ENCODE measurements at places on chromosomes 12 and 14.
A peak's percentile ranks its signal among the peaks of the same experiment; 100 is the strongest.

- no peak for DNase-seq
Observed at GRCh38 chr14:100362311-100362927, 39.3 kb downstream of the SLC25A47 start.

GRCh38 chr12:80861641-80862378 is 75.9 kb downstream of the LIN7A start:
- no peak for DNase-seq

- no peak for DNase-seq
Observed at GRCh38 chr12:54740882-54741281, 92.7 kb upstream of the DCD start.

GRCh38 chr12:64893961-64894360 is 69.5 kb downstream of the TBC1D30 start:
- DNase-seq: no peak

GRCh38 chr12:64400041-64400440 is 4.2 kb upstream of the XPOT start:
- DNase-seq: peak; percentile 58

DNA sequence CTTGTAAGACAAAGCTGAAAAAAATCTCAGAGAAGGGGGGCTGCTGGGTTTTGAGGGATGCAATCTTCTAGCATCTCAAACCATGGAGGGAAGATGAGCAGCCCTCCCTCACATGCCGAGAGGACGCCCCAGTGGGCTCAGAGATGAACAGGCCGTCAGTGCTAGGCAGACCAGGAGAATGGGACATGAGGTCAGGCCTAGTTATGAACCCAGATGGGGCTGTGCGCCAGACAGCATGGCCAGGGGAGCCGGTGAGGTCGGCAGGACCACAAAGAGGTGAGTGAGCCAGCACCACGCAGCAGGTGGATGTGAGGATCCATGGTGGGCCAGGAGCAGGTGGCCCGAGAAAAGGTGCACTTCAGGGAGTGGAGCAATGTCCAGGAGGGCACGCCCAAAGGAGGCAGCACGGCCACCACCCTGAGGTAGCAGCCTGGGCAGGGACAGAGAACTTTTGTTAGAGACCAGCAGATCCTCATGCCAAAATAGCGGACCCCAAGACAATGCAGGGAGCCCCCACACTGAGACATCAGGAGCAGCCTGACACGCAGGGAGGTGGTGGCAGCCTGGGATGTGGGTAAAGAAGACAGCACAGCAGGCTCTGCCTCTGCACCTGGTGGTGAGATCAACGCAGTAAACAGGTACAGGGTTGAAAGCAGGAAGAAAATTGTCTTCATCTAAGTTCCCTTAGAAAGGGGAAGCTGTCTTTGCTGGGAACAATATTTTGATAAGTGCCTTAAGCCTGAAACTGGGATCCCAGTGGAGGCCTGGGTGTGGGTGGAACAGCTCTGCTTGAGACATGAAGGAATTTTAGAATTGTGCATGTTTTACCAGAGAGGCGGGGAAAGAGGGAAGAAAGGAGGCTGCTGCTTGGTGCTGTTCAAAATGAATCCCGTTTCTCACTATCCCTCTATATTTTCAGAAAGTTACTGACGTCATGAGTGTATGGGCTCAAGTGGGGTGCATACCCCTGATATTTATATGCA is 17.8 kb upstream of the MCRS1 start:
- no peak for DNase-seq

GRCh38 chr12:119363490-119363889 is 29.0 kb downstream of the CCDC60 start:
- DNase-seq: no peak

- no peak for DNase-seq
Observed at GRCh38 chr12:1843641-1844005, 23.3 kb downstream of the LRTM2 start.

GRCh38 chr12:45122768-45123380 is 72.0 kb upstream of the DBX2 start:
- DNase-seq: no peak

- no peak for DNase-seq
Observed at GRCh38 chr12:76518699-76519098, 40.9 kb downstream of the OSBPL8 start.

DNA sequence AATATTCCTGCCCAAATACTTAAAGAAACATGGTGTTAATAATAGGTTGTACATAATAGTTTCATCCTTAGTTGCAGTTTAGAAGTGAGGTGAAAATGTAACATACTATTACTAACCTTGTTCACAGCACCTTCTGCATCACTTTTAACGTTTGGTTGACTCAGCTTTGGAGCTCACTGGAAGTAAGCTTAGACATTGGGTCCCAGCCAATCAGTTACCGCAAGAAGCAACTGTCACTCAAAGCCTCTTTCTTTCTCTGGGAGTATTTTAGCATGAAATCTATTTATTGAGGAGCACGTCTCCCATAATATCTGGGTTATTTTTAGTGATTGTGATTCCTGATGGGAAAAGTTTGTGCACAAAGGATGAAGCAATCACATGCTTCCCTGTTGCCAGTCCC is 472.6 kb downstream of the SNAPC1 start:
- DNase-seq: no peak

- no peak for DNase-seq
Observed at GRCh38 chr12:64042911-64043310, 179.2 kb downstream of the KICS2 start.

DNA sequence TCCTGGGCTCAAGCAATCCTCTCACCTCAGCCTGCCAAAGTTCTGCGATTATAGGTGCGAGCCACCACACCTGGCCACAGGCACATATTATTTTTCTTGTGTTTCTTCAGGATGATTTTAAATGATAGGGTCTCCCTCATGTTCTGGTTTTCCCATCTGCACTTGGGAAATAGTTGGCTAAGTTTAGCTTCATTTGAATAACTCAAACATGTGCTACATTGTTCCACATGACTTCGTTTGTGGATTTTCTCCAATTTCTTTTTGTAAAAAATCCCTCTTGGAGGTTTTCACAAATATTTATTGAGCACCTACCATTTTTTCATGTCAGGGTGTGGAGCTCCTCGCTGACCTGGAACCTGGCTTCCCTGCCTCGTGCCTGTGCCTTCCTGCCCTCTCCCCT is 55.2 kb upstream of the GNPNAT1 start:
- DNase-seq: no peak

- DNase-seq: no peak
Observed at GRCh38 chr12:109731806-109732205, 18.2 kb downstream of the FAM222A start.

- DNase-seq: no peak
Observed at GRCh38 chr14:34478261-34478660, 16.2 kb upstream of the SPTSSA start.

- DNase-seq: peak; percentile 81
Observed at GRCh38 chr14:49852301-49853157, at the start of gene NEMF. NEMF (minus strand) TSS chr14:49852788; CDS start chr14:49852753, 35 bp downstream.

- DNase-seq: no peak
Observed at GRCh38 chr14:105135700-105136395, 32.7 kb downstream of the JAG2 start.

DNA sequence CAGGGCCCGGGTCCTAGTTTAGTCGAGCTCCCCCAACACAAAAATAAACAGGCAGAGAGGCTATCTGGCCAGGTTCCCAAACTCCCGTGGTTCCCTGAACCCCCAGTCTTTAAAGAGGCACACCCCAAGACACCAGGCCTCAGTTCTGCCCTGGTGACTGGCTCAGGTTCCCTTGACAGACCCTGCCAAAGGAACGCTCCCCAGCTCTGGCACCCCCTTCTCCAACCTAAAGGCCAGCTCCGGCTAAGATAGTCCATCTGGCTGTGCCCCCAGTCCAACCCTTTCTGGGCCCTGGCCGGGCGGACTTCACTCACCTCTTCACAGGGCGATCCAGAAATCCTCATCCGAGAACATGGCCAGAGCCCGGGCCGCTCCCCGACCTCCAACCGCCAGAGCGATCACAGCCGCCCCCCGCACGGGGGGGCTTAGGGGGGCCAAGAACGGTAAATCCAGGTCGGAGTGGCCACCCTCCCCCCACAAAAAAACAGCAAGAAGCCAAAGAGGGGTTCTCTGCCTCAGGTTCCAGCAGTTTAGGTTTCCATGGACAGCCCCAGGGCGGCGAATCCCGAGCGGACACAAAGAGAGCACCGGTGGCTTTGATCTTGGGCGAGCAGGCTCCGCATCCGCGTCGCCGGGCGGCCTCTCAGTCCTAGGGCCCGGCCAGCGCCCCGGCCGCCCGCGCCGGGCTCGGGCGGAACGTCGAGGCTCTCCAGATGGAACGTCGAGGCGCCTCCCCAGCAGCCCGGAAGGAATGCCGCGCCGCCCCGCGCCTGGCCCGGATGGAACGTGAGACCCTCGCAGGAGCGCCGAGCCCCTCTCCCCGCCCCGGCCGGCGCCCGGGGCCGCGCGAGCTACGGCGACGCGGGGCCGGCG is 1.1 kb downstream of the KMT2D start:
- DNase-seq: no peak

GRCh38 chr14:67474366-67474765 is 14.2 kb downstream of the TMEM229B start:
- no peak for DNase-seq

DNA sequence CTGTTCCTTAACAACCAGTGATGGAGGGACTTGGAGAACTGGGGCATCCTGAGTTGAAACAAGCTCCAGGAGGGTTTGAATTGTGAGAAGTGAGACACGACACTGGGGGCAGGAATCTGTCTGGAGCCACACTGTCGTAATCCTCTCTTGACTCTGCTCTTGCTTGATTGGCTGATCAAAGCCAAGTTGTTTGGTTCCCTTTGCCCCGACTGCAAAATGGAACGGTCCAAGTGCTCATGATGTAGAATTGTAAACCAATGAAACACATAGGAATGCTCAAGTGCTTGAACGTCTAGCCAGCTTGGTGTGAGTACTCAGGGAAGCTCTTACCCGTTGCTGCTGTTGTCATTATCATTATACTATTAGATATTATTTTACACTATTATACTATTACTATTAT is 98.1 kb downstream of the TMEM132C start:
- no peak for DNase-seq

DNA sequence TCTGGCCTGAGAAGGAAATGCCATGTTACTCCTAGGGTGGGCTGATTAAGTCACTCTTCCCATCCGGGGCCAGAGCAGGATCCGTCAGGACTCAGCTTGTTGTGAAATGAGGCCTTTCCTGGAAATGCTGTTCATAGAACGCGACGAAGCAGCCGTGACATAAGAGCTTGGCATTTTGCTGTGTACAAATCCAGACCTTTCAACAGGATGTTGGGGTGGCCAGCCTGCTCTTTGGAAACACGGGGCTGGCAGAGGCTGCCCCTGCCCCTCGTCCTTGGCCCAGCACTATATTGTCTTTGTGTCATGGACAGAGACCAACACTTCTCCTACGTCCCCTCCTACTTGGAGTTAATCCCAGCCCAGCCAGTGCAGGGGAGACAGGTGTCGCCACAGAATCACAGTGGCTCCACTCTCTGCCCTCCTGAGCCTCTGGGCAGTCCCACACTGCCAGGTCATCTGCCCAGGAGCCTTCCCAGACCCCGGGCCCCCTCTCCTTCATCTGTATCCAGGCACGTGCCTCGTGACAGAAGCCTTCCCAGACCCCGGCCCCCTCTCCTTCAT is 18.6 kb upstream of the EIF5 start:
- no peak for DNase-seq

DNA sequence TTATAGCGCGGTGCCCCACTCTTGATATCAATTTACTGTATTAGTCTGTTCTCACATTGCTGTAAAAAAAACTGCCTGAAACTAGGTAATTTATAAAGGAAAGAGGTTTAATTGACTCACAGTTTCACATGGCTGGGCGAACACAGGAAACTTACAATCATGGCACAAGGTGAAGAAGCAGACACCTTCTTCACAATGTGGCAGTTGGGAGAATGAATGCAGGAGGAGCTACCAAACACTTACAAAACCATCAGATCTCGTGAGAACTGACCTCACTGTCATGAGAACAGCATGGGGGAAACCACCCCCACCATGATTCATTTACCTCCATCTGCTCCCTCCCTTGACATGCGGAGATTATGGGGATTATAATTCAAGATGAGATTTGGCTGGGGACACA is 42.3 kb downstream of the FBXO34 start:
- DNase-seq: no peak

DNA sequence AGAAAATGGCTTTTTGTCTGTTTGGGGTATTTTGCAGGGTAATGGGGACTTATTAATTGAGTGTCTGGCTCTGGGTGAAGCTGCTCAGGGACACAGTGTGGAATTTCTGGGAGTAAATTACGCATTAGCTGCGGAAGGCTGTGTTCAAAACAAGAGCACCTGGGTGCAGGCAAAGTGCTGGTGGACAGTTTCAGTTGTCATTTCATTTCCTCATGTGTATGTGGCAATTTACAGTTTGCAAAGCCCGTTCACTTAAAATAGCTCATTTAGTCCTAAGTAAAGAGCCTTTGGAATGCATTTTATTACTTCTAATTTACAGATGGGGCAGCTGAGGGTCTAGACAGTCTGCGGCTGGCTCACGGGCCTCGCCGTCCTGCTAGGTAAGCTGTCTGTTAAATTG is 546.8 kb downstream of the BCL11B start:
- no peak for DNase-seq

DNA sequence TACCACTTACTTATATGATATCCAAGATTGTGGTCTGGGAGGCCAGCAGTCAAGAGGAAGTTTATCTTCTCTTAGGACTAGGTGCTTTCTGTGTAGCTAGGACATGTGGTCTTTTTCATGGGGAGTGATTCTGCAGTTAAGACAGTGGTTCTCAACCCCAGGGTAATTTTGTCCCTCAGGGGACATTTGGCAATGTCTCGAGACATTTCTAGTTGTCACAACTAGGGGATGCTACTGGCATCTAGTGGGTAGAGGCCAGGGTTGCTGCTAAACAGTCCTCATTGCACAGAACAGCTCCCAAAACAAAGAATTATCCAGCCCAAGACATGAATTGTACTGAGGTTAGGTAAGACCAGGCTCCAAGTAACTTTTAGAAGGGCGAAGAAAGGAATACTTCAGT is 20.0 kb downstream of the AMDHD1 start:
- DNase-seq: no peak

GRCh38 chr14:94548131-94548998 is 12.9 kb upstream of the SERPINA4 start:
- DNase-seq: no peak

- no peak for DNase-seq
Observed at GRCh38 chr12:109555431-109556315, 17.6 kb downstream of the MMAB start.

- DNase-seq: no peak
Observed at GRCh38 chr12:13099844-13100604, 3.4 kb downstream of the GSG1 start.

DNA sequence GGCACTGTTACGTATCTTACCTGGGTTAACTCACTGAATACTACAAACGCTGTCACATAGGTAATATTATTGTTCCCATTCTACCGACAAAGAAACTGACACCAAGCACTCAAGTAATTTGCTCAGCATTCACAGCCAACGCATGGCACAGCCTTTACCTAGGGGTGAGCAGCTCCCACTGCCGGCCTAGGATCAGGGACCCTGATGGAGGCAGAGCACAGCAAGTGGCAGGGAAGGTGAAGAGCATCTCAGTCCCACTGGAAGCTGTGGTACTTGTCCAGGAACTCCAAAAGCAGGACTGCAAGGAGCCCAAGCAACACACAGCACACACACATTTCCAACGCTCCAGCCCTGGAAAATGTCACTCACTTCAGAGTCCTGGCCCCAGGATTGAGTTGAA is 111.8 kb upstream of the CDKN3 start:
- DNase-seq: no peak

GRCh38 chr12:129665414-129665813 is 238.4 kb downstream of the TMEM132D start:
- no peak for DNase-seq

- DNase-seq: peak; percentile 71
Observed at GRCh38 chr12:48165089-48165981, 8.0 kb upstream of the ASB8 start.

Measured in CD4-positive, alpha-beta T cell treated with Interleukin-6 at 100 ng/mL for 8 hours (primary cell).